ENCODE measurements at places on chromosomes 1 and 21. TPM values are rescaled to one million over a fixed set of nuclear protein-coding genes. Genes with fewer than 3 reads are reported as not detected.

DNA sequence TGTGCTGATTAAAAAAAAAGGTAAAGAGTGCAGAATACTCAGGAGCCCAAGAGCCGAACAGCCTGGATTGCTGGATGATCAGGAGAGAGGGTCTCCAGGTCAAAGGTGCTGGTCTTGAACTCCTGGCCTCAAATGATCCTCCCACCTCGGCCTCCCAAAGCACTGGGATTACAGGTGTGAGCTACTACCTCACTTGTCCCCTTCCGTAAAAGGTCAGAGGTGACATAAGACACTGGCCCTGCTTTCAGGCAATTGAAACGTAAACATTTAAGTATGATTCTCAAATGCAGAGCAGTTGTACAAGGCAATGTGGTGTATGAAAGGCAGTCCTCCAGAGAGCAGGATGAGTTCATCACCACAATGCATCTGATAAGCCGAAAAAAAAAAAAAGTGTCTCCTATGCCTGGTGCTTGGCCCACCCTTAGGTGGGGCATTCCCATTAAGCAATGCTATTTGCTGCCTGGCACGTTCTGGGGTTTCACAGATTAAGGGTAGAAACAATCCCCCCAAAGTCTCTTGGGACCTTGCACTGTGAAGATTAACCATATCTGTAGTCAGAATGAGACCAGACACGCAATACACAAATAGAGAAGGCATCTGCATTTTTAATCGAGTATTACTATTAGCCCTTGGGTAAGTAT lies 47.7 kb downstream of the PARP1 start:
- DNase-seq, result no peak

DNA sequence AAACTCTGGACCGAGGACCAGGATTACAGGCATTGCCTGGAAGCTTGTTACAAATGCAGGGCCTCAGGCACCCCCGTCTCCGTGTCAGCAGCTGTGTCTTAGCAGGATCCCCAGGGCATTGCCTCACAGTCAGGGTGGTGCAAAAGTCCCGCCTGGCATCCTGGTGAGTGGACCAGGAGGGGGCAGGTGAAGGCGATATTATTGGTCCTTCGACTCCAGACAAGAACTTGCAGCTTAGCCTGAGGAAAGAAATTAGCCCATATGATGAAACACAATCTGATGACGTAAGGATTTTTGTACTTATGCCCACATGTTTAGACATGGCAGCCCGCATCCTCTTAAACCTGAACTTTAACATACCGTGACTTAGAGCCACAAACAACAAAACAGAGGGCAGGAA lies 40.8 kb downstream of the RSPH1 start:
- no peak for DNase-seq

DNA sequence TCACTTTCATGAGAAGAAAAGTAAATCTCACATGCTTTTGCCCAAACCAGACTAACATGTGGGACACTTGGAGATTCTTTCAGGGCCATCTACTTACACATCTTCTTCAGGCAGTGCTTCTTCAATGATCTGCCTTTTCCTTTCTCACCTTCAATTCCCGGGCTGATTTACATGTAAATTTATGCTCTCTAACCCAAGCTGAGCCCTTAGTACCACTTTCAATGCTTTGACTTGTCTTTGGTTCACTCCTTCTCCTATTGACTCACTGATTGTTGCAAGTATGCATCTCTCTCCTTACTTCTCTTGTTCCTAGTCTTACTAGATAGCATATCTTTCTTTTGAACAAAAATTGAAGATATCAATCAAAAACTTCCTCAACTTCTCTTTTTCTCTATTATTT lies 154.2 kb upstream of the DEPDC1 start:
- no peak for DNase-seq

GRCh38 chr21:38322311-38322950 lies 65.6 kb downstream of the KCNJ15 start:
- no peak for DNase-seq

- DNase-seq, result no peak
These were observed 11.3 kb downstream of the SLC25A24 start for GRCh38 chr1:108188801-108189200.

The CFHR1 gene
- not detected for total RNA-seq

DNA sequence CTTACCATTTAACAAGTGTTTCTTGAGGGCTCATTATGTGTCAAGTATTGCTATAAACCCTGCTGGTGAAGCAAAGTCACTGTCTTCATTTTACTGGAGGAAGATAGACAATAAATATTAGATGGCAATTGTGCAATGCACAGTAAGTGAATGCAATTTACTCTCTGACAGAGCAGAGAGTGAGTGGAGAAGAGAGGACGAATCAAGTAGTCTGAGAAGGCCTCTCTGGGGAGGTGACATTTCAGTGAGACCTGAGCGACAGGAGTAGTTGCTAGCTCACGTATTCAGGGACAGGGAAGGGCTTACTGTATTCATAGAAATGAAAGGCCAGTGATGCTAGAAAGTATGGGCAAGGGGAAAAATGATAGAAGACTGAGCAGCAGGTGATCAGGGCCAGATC lies 1.2 kb upstream of the NMNAT2 start:
- DNase-seq, result no peak

DNA sequence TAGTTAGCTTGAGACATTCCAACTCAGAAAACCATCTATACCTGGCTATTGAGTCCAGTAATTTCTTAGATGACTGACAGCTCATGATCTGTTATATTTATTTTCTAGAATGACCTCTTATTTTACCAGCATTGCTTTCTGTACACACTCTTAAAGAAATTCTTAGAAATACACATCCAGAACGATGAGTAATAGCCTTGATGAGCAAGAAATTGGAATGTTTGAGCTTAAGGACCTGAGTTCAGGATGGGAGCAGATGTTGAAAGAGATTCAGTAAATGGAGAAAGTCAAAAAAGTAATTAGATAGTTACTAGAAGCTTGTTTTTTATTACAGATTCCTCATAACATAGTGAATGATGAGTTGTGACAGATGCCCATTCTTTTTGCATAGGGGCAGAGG lies 11.7 kb downstream of the PYHIN1 start:
- no peak for DNase-seq

The LGR6 gene
- total RNA-seq, result 0.18 TPM

The SLC25A34 gene
- total RNA-seq, result 0.23 TPM

DNA sequence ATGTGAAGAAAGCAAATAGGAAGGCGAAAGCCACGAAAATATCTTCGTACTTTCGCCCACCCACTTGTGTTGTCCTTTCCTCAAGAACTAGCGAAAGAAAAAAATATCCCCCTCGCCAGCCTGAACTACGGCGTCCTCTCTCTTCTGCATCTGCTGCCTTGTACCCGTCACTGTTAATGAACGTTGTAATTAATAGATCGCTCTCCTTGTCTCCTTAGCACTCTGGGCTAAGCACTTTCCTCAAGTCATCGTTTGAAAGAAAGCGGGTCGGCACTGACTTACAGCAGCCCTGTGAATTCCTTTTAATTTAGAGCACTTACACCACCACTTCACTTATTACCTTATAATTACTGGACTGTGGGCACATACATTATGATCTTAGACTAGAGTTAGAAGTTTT lies 44.1 kb downstream of the ESRRG start:
- no peak for DNase-seq

DNA sequence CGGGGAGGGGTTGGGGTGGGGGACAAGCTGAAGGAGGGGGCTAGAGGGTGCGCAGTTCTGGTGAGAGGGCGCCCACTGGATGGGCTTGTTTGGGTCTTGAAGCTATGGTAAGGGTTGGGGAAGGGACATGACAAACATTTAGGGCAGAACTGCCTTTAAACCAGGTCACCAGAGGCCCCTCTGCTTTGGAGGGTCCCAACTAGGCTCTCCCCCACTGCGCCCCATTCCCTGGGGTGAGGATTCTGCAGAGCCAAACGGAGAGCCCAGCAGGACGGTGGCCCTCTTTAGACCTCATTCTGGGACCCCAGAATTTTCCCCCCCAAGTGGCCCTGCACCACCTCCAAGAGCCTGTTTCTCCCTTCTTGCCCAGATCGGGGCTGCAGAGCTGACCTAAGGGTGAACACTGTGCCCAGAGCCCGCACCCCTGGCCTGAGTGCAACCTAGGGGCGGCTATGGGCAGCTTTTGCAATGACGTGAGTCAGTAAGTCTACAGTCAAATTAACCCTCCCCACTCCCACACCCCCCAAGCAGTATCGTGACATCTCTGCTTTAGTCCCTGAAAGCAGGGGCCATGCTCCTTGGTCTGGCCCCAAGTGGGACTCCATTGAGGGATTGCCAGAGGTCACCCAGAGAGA lies 593.8 kb downstream of the MATN1 start:
- no peak for DNase-seq

DNA sequence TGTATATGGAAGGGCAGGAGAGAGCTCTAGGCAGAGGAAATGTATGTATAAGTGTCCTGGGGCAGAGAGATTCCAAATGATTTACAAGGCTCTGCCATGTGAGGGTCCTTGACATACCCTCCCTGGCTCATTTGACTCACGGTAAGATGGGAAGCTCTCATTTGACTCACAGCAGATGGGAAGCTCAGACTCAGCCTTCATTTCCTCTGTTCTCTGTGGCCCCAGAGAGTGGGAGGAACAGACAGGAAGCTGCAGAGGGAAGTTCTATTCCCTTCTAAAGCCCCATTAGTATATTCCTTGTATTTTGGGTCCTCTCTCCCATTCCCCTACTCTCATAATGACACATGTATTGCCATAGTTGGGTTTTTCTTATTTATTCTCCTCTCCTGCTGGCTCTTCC lies 44.9 kb downstream of the FOXD2 start:
- no peak for DNase-seq

The TNFRSF8 gene
- 0.10 TPM for total RNA-seq

The KDM1A gene
- total RNA-seq, result 113 TPM

DNA sequence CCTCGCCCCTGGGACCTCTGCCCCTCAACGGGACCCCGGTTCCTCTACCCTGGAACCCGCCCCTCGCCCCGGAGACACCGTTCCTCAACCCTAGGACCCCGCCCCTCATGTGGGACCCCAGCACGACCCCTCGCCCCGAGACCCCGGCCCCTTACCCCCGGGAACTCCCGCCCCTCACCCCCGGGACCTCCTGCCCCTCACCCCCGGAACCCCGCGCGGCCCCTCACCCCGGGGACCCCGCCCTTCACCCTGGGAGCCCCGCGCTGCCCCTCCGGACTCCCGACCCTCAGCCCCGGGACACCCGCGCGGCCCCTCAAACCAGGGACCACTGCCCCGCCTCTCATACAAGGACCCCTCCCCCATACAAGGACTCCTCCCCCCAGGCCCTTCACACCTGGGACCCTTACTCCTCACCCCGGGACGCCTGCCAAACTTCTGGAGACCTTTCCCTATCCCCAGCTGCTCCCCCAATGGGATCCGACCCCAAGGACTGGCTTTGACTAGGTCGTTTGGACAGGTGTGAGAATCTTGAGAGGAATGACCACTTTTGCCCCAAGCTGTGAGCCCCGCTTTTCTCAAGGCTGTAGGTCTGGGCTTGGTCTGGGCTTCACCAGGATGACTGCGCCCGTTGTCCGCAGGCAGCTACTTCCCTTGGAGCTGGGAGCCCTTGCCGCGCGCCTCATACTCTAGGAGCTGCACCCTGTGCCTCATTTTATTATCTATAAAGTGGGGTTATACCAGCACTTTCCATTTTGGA lies 843 bp downstream of the DIP2A start:
- peak; percentile 14 for DNase-seq

DNA sequence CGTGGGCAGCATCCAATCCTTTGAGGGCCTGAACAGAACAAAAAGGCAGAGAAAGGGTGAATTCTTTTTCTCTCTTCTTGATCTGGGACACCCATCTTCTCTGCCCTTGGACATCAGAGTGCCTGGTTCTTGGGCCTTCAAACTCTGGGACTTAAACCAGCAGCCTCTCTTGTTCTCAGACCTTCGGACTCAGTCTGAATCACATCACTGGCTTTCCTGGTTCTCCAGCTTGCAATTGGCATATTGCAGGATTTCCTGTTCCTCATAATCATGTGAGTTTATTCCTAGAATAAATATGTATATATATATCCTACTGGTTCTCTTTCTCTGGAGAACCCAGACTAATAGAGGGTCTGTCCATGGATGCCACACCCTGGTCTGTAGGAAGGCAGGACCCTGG lies 16.3 kb upstream of the TENT5C start:
- DNase-seq, result no peak

The PRKAA2 gene
- total RNA-seq, result not detected

The FALEC gene
- not detected for total RNA-seq

The SPRR4 gene
- not detected for total RNA-seq

- DNase-seq, result no peak
These were observed 287.5 kb downstream of the LRRIQ3 start for GRCh38 chr1:73910466-73910865.

DNA sequence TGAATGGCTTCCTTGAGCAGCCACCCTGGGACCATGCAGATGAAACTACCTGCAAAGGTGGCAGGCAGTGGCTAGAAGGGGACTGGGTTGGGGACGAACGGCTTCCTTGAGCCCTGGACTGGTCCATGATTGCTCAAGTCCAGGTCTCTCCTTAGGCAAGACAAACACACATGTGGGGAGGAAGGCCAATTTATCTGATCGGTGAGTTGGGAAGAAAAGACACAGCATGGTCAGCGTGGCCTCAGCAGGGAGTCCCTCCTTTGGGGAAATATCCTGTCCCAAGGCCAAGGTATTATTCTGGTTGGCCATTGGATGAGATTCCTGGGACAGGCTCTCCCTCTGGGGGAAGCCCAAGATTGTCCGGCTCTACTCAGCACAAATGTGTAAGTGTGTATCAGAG lies 116.3 kb upstream of the ERG start:
- DNase-seq, result no peak

The NOL9 gene
- 23.7 TPM for total RNA-seq

- peak; percentile 9 for DNase-seq
These were observed 876 bp downstream of the ALDH9A1 start for GRCh38 chr1:165697491-165697880.

DNA sequence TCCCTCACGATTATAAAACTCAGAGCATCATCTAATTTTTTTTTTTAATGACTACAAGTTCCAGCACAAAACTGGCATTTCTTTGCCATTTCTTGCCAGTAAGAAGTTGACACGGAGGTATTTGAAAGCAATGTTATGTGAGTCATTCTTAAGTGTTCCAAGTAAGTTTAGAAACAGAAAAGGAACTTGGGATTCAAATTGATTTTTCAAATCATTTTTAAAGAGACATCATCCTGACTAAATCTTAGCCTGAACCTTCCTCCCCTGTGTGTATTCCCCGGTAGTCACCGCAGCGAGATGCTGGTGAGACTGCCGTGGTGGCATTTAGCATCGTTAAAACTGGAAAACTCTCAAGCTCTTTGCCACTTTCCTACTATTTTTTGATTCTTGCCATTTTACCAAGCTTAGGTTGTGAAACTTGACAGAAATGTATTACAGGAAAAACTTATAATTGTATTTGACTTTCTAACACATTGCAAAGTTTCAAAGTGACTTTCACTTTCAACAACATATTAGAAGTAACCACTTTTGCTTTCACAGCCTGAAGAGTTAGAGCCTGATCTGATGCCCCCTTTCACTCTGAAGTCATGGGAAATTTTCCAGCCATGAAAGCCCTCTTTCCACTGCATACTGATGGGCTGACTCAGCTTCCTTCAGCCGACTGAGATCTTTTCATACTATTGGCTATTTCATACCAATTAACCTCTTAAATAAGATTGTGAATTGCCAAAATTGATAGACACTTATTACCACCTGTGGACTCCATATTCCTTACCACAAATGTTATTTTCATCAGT lies 61.4 kb downstream of the OLFML2B start:
- no peak for DNase-seq

The FMOD gene
- not detected for total RNA-seq

The CFAP74 gene
- not detected for total RNA-seq

The TBX15 gene
- total RNA-seq, result 0.03 TPM

The CTH gene
- total RNA-seq, result 4.9 TPM

The TIPRL gene
- 10.7 TPM for total RNA-seq

Data from HT-29 (cell line).